ENCODE measurements at places on chromosomes 7 and 10.

GRCh38 chr10:79158004-79158340 lies 89.2 kb downstream of the ZMIZ1 start:
- DNase-seq, result no peak

- no peak for DNase-seq
Measured at GRCh38 chr10:31179091-31179680, 139.8 kb upstream of the ZEB1 start.

GRCh38 chr10:46096446-46096845 lies 50.4 kb upstream of the MSMB start:
- DNase-seq, result no peak

DNA sequence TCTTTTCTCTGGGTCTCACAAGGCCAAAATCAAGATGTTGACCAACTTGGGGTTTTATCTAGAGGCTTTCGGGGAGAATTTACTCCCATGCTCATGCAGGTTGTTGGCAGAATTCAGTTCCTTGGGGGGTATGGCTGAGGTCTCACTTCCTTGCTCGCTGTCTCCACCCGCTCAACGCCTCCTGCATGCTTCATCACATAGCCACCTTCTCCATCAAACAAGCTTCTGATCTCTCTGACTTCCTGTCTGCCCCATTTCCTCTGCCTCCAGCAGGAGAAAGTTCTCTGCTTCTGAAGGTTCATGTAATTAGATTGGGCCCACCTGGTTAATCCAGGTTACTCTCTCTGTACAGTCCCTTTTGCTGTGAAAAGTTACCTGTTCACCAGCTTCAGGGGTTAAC lies 179.1 kb upstream of the FZD1 start:
- no peak for DNase-seq

Measured in NCI-H1105 (cell line).